Gastrocnemius medialis (tissue), 4 donors: ENCODE measurements at places on chromosomes 16 and 17. TPM values are rescaled to one million over a fixed set of nuclear protein-coding genes. Genes with fewer than 3 reads are reported as not detected.

The YBX2 gene
- total RNA-seq = not detected

The TNRC6C gene
- 6.9 TPM for total RNA-seq

The BMERB1 gene
- total RNA-seq = 117 TPM

The ESRP2 gene
- total RNA-seq = 0.51 TPM

The WSB1 gene
- 15.8 TPM for total RNA-seq

The HOXB1 gene
- total RNA-seq = not detected

The GAS7 gene
- total RNA-seq = 7.1 TPM

The CBX1 gene
- 26.0 TPM for total RNA-seq

The MT1G gene
- 4.6 TPM for total RNA-seq

The KRT27 gene
- total RNA-seq = not detected

The LGALS9B gene
- not detected for total RNA-seq

DNA sequence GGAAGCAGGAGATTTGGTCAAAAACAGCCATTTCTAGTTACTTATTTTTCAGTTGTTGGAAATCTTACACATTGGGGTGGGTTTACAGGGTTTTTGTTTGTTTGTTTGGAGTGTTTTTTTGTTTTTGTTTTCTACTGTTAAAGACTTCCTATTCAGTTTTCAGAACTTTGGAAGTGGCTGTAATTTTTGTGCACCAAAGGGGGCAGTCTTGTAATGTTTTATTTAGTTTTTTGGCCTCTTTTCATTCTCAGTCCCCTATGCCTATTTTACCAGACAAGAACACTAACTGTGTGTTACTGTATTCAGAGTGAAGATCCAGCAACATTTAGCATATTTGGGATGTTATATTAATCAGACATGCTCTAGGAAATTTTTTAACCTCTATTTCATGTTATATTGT lies 20.6 kb downstream of the TPPP3 start:
- H3K27ac ChIP-seq = no peak overlapping the region
- no peaks in the 10 kb centered on the region for H3K4me1 ChIP-seq

GRCh38 chr17:80124351-80124981 lies 22.5 kb downstream of the EIF4A3 start:
- no peaks in the 10 kb centered on the region for H3K36me3 ChIP-seq
- H3K4me1 ChIP-seq = no peaks in the 10 kb centered on the region
- no peaks in the 10 kb centered on the region for H3K27me3 ChIP-seq
- H3K27ac ChIP-seq = no peak overlapping the region
- DNase-seq = no peak

DNA sequence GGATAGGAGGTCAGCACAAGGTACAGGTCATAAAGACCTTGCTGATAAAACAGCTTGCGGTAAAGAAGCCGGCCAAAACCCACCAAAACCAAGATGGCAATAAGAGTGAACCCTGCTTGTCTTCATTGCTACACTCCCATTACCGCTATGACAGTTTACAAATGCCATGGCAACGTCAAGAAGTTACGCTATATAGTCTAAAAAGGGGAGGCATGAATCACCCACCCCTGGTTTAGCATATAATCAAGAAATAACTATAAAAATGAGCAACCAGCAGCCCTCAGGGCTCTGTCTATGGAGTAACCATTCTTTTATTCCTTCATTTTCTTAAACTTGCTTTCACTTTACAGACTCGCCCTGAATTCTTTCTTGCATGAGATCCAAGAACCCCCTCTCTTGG lies 1.0 kb upstream of the HSBP1 start:
- no peak for DNase-seq
- no peak overlapping the region for H3K4me3 ChIP-seq
- no peaks in the 10 kb centered on the region for H3K36me3 ChIP-seq
- H3K27ac ChIP-seq = no peak overlapping the region

GRCh38 chr16:86078121-86078600 lies 179.2 kb downstream of the IRF8 start:
- H3K4me3 ChIP-seq = no peak overlapping the region
- no peaks in the 10 kb centered on the region for H3K4me1 ChIP-seq
- DNase-seq = no peak
- no peaks in the 10 kb centered on the region for H3K36me3 ChIP-seq

GRCh38 chr17:39634384-39634871 lies 2.5 kb upstream of the STARD3 start:
- H3K27ac ChIP-seq = no peak overlapping the region
- H3K4me1 ChIP-seq = peaks cover 26% of the 10 kb centered on the region
- no peaks in the 10 kb centered on the region for H3K27me3 ChIP-seq
- H3K4me3 ChIP-seq = no peak overlapping the region
- no peak for DNase-seq

- H3K36me3 ChIP-seq = no peaks in the 10 kb centered on the region
- DNase-seq = no peak
- H3K27me3 ChIP-seq = peaks cover 10% of the 10 kb centered on the region
- no peak overlapping the region for H3K4me3 ChIP-seq
- H3K27ac ChIP-seq = no peak overlapping the region
Measured at GRCh38 chr17:76909971-76910760, 42.0 kb downstream of the MGAT5B start.

DNA sequence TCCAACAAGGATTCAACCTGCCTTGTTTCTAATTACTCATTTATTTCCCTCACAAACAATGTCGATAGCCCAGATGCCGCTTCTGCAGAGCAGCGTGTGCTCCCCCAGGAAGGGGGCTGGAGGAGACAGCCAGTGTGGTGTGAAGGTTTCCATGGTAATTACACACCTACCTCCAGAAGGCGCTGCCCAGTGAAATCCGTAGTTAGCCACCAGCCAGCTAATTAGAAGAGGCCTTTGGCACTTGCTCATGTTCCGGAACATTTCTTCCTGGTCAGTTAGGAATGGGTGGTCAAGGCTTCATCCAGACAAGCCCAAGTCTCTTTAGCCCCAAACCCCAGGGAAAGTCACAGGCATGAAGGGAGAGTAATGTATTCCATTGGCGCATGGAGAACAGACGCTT lies 342.5 kb upstream of the C16orf82 start:
- H3K4me3 ChIP-seq = no peak overlapping the region
- no peaks in the 10 kb centered on the region for H3K27me3 ChIP-seq
- H3K4me1 ChIP-seq = no peaks in the 10 kb centered on the region
- DNase-seq = no peak

DNA sequence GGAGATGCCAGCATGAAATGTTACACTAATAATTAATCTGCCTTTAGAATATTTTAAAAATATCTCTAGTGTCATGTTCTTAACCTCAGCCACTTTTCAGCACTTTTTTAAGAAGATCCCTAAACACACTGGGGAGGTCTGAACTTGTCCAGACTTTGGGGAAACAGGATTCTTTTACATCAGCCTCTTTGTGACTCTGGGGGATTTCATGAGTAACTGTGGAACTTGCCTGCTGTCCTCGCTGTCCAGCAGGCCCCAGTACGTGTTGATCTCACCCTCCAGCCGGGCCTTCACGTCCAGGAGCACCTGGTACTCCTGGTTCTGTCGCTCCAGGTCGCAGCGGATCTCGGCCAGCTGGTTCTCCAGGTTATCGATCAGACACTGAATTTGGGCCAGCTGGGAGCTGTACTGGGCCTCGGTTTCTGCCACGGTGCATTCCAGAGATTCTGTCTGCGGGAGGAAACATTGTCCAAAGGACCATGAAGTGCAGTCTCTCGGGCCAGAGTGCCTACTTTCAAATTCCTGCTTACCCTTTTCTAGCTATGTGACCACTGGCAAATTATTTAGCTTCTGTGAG lies 5.5 kb downstream of the KRT40 start:
- no peaks in the 10 kb centered on the region for H3K27me3 ChIP-seq
- no peak overlapping the region for H3K4me3 ChIP-seq
- no peaks in the 10 kb centered on the region for H3K36me3 ChIP-seq
- H3K27ac ChIP-seq = no peak overlapping the region
- DNase-seq = no peak
- no peaks in the 10 kb centered on the region for H3K4me1 ChIP-seq

GRCh38 chr16:3999479-4000325 lies 116.5 kb downstream of the ADCY9 start:
- no peaks in the 10 kb centered on the region for H3K27me3 ChIP-seq

- H3K4me3 ChIP-seq = no peak overlapping the region
- DNase-seq = no peak
- no peaks in the 10 kb centered on the region for H3K27me3 ChIP-seq
- H3K4me1 ChIP-seq = no peaks in the 10 kb centered on the region
Measured at GRCh38 chr16:26988186-26988585, 78.5 kb upstream of the C16orf82 start.

DNA sequence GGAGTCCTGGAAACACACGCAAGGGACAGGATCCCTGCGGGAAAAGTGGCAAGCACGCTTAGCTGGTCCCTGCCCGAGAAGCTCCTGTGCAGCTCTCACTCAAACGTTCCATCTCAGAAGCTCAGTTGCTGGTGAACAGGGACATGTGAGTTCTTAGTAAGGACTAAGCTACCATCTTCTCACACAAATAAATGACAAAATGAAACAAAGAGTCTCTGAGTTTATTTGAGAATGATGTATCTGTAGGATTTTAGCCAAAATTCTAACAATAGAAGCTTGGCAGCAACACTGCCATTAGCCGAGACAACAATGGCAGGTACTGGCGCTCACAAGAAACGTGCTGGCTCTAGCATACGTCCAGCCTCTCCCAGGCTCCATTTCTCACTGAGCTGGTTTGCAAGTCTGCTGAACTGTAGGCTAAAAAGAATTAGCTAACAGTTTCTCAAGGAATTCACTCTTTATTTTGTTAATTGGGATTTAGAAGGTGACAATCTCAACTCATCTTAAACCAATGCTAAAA lies 90.2 kb downstream of the VPS53 start:
- no peak for DNase-seq
- no peaks in the 10 kb centered on the region for H3K27me3 ChIP-seq
- H3K36me3 ChIP-seq = peaks cover 44% of the 10 kb centered on the region
- H3K27ac ChIP-seq = no peak overlapping the region
- no peaks in the 10 kb centered on the region for H3K4me1 ChIP-seq

DNA sequence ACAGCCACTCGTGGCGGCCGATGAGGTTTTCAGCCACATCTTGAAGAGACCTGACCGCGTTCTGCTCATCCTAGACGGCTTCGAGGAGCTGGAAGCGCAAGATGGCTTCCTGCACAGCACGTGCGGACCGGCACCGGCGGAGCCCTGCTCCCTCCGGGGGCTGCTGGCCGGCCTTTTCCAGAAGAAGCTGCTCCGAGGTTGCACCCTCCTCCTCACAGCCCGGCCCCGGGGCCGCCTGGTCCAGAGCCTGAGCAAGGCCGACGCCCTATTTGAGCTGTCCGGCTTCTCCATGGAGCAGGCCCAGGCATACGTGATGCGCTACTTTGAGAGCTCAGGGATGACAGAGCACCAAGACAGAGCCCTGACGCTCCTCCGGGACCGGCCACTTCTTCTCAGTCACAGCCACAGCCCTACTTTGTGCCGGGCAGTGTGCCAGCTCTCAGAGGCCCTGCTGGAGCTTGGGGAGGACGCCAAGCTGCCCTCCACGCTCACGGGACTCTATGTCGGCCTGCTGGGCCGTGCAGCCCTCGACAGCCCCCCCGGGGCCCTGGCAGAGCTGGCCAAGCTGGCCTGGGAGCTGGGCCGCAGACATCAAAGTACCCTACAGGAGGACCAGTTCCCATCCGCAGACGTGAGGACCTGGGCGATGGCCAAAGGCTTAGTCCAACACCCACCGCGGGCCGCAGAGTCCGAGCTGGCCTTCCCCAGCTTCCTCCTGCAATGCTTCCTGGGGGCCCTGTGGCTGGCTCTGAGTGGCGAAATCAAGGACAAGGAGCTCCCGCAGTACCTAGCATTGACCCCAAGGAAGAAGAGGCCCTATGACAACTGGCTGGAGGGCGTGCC lies 30.1 kb downstream of the CIITA start:
- H3K27ac ChIP-seq = no peak overlapping the region
- H3K36me3 ChIP-seq = peaks cover 5% of the 10 kb centered on the region
- no peaks in the 10 kb centered on the region for H3K4me1 ChIP-seq

GRCh38 chr16:48497932-48498768 lies 111.8 kb downstream of the N4BP1 start:
- H3K4me1 ChIP-seq = peaks cover 7% of the 10 kb centered on the region
- H3K4me3 ChIP-seq = no peak overlapping the region
- H3K36me3 ChIP-seq = no peaks in the 10 kb centered on the region
- no peaks in the 10 kb centered on the region for H3K27me3 ChIP-seq
- no peak overlapping the region for H3K27ac ChIP-seq
- DNase-seq = no peak

DNA sequence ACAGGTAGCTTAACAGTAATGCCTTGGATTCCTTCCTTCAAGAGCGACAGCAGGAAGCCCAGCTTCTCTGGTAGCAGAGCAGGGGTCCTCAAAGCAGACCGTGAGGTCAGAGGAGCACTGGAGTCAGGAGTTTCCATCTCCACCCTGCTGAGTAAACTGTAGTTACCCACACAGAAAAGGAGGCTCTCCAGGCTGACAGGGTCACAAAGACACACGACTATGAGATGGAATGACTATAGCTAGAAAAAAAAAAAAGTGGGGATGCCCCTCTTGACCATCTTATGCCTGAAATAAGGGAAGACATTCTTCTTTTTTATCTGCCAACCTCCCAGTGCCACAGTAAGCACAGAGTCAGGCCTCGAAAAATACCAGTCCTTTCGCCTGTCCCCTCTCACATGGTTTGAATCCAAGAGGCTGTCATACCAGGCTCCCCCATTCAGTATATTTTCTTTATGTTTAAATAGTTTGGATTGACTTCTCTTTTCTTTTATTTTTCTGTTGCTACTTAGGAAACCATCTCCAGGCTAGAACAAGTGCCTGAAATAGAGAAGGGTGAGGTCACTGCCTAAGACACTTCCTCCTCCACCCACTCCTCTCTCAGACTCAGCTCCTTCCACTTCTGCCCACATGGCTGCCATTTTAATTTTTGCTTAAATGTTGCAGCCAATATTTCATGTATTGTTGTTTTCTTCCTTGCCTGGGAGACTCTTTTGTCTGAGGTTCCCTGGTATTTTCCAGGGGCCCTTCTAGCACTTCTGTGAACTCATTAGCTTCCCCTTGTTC lies 707.4 kb downstream of the MAF start:
- no peaks in the 10 kb centered on the region for H3K36me3 ChIP-seq
- no peaks in the 10 kb centered on the region for H3K27me3 ChIP-seq
- no peak for DNase-seq
- H3K4me3 ChIP-seq = no peak overlapping the region
- no peak overlapping the region for H3K27ac ChIP-seq

DNA sequence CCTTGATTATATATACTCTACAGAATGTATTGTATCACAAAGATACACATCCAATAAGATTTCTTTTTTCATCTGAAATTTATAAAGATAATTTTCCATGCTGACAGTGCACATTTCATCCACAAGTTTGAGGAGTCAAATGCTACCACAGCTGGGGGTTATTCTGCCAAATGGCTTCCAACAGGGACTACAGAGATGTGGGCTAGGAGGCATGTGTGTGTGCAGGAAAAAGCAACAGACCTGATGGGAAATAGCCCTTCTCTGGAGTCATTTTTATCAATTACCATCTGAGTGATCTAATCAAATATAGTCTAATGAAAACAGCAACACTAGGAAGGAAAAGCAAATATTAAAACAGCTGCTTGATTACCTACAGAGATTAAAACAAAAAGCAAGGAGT lies 290.5 kb downstream of the CEP112 start:
- H3K27me3 ChIP-seq = no peaks in the 10 kb centered on the region
- no peak overlapping the region for H3K4me3 ChIP-seq
- H3K36me3 ChIP-seq = no peaks in the 10 kb centered on the region
